ENCODE measurements at places on chromosomes 4 and X.
A peak's percentile ranks its signal among the peaks of the same experiment; 100 is the strongest.

DNA sequence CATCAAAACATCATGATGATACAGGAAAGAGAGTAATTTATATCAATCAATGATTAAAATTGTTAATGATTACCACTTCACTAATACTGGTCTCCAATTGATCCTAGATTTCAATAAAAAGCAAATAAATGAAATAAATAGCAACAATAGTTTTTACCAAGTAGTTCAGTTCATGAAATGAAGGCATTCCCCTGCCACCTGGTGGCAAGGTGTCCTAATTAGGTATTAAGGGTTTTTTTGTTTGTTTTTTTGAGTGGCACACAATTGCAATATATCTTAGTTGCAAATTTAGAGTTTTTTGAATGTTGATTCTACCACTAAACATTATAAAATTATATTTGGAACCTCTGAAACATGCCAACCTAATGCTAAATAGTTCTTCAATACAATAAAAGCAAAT is 157.4 kb upstream of the PDE5A start:
- no peak for DNase-seq

GRCh38 chr4:152103181-152103901 is 342.5 kb upstream of the GATB start:
- no peak for DNase-seq

- no peak for DNase-seq
Measured at GRCh38 chr4:31187979-31188378, 467.8 kb downstream of the PCDH7 start.

GRCh38 chr4:30402276-30402675 is 317.9 kb upstream of the PCDH7 start:
- DNase-seq: no peak

- no peak for DNase-seq
Measured at GRCh38 chr4:80814266-80814665, 216.2 kb upstream of the BMP3 start.

GRCh38 chr4:60562334-60562733 is 637.8 kb upstream of the ADGRL3 start:
- DNase-seq: no peak

DNA sequence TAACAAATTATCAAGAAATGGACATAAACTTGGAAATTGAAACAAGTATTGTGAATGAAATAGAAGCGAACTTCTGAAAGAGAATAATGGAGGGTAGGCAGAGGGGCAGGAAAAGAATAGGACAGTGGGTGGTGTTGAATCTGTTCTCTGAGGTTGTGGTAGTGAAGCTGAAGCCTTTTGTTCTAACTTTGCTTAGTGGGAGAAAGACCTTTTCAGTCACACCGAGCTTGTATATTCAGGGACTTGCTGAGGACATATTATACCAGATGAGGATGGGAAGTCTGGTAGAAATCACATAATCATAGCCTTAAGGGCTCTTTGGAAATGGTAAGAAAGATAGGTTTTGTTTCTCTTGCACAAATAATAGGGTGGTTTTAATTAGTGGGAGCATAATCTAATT is 115.4 kb upstream of the NDST4 start:
- DNase-seq: no peak

- no peak for DNase-seq
Measured at GRCh38 chr4:20159516-20159915, 92.2 kb upstream of the SLIT2 start.

GRCh38 chrX:27996132-27996531 is 14.9 kb upstream of the DCAF8L1 start:
- no peak for DNase-seq

DNA sequence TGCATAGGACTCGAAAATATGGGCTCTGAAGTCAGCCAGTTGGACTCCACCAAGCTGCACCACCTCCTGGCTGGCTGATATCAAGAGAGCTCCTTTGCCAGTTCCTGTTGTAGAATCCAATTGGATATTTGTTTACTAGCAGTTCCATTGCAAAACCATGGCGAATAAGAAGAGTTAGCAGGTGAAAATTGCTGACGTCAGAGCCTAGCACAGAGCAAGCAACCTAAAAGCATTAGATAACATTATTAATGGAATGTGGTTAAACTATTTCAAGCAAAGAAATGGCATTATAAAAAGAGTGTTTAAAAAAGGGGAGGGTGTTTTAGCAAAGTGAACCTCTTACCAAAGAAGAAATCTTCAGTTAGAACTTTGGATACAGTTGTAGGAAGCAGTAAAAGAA is 1816.3 kb upstream of the TENM3 start:
- no peak for DNase-seq

DNA sequence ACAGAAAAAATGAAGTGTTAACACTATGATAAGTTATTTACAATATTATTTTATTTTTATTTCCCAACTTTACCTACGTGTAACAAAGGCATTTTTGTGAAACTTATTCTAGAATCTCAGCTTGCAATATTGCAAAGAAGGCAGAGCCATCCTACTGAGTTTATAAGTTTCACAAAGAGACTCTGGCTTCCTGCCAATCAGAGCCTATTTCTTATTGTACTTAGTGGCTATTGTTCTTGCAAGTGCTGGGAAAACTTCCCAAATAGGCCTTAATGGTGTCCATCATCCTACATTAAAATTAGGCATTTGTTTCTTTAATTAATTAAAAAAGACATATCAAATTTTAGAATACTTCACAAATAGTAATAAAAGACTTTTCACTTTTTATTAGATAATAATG is 233.2 kb downstream of the EPHA5 start:
- DNase-seq: no peak

- DNase-seq: no peak
Measured at GRCh38 chr4:48234575-48234974, 35.1 kb downstream of the TEC start.

DNA sequence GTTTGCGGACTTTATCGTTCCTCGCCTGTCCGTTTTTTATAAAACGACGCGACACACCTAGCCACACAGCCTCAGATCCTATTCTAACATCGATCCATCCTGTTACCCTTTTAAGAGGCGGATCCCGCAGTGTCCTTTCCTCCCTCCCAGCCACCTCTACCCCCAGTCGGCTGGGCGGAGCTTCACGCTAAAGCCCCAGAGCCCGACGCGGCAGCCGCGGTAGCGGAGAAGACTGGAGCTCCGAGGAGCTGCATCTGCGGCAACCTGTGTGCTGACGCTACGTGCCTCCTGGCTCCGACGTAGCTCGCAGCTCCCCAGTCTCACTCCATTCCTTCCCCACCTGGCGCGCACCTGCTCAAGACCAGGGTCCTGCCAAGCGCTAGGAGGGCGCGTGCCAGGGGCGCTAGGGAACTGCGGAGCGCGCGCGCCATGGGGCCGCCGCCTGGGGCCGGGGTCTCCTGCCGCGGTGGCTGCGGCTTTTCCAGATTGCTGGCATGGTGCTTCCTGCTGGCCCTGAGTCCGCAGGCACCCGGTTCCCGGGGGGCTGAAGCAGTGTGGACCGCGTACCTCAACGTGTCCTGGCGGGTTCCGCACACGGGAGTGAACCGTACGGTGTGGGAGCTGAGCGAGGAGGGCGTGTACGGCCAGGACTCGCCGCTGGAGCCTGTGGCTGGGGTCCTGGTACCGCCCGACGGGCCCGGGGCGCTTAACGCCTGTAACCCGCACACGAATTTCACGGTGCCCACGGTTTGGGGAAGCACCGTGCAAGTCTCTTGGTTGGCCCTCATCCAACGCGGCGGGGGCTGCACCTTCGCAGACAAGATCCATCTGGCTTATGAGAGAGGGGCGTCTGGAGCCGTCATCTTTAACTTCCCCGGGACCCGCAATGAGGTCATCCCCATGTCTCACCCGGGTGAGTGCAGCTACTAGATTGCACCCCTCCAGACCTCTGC is at the start of gene RNF128:
RNF128 (plus strand) TSS at position 217 of the 953 bp plus-strand sequence; CDS start at position 430, 213 bp downstream.
- DNase-seq: no peak

GRCh38 chr4:78864405-78865024 is 74.7 kb downstream of the PAQR3 start:
- DNase-seq: peak; percentile 85

DNA sequence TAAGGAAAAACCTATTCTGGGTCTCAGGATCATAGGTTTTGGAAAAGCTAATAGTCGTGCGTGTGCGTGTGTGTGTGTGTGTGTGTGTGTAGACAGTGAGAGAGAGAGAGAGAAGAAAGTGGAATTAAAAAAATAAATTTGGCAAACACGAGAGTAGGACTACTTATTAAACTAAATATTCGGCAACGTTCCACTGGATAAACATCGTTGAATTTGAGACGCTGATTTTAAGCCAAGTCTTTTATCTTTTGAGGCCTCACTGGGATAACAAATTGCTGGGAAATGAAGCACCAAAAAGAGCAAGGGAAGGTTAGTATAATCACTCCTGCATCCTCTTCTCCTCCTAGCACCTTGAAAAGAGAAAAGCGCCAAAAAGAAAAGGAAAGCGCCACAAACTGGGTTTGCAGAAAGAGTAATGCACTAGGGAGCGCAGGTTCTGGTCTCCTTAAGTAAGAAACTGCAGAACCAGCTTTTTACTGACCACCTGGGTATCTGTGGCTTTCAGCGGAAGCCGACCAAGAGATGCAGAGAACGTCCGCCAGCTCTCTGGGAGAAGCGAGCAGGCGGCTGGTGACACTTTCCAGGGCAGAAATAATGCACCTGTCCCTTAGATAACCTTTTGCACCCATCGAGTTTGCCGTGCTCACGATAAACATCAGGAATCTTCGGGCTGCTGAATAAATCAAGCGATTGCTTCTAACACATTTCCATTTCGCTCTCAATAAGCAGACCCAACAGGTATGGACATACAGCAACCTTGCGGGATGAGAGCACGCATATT is 3.4 kb downstream of the ATOH1 start:
- DNase-seq: no peak

DNA sequence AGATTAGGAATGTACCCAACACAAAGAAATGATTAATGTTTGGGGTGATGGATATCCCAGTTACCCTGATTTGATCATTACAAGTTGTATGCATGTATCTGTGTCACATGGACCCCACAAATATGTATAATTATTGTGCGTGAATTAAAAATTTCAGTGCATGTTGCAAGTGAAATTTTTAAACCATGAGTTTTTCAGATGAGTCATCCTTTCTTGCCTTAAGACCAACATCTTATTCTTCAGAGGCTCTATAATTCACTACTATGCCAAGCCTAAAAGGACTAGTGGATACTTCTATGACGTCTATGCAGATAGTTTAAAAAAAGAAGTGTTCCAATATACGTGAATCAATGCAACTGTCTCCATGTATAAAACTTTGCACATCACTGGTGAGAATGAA is 113.0 kb upstream of the SH3RF1 start:
- no peak for DNase-seq

- DNase-seq: peak; percentile 86
Measured at GRCh38 chr4:48197643-48198237, 63.7 kb upstream of the TXK start.

DNA sequence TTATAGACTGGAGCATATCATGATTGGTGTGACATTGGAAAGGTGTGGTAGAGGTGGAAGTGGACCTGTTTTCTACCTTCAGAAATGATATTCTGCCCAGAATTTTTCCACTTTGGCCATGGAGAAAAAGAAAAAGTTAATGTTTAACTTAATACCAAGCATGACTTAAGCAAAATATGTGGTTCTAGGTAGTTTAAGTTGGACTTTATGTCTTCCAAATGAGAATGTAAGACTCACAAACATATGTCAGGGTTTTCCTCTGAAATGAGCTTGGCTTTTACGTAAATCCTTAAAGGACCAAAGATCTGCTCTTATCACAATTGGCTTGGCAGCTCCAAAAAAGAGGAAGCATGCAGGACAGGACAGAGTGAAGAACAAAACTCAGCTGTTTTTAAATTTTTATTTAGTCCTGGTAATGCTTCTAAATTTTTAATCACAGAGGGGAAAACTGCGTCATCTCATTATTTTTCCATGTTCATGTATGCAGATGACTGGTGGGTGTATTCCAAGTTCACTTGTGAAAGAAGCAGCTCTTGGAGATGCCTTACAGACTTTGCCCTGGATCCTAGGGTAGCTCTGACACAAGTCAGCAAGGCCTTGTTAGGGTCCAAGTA is 98.2 kb downstream of the ANK2 start:
- DNase-seq: no peak

DNA sequence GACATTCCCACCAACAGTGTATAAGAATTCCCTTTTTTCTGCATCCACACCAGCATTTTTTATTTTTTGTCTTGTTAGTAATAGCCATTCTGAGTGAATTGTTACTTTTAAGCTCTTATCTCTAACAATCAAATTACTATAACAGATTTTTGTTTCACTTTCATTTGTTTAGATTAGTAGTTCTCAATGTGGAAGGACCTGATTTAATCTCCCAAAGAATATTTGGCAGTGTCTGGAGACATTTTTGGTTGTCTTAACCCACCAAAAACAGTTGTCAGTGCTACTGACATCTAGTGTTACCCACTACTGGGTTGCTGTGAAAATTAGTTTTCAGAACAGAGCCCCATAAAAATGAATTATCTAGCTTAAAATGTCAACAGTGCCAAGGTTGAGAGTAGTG is 37.9 kb downstream of the RUFY3 start:
- no peak for DNase-seq

DNA sequence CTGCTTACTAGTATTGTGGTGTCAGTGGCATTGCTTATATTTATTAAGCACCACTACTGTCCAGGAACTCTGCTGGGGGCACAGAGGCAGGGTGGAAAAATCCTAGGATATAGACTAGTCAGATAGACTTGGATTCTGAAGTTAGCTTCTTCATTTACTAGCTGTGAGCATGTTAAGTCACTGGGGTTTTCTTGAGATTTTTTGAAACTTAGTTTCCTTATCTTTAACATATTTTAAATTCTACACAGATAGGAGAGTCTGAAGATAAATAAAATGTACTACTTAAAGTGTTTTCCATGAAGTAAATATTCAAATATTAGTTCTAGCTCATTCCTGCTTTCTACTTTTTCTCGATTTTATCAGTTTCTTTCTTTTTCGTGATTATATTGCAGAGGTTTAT is 196.9 kb upstream of the GRID2 start:
- no peak for DNase-seq

GRCh38 chr4:121594796-121595526 is 101.8 kb downstream of the ANXA5 start:
- DNase-seq: no peak

DNA sequence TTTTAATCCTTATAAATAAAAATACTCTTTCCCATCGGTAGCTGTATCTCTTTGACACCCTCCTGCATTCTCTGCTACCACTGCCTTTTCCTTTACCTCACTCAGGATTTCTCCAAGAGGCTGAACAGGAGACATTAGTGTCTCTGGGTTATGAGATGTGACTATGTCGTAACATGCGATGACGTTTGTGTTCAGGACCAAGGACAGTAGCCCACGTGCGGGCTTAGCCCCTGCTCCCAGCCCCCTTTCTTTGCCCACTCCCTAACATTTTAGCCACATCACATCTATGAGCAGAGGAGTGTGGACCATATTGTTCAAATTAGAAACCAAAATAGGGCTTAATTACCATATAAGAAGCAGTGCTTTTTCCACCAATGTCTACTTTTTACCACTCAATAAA is 369.3 kb downstream of the FBXW7 start:
- no peak for DNase-seq

DNA sequence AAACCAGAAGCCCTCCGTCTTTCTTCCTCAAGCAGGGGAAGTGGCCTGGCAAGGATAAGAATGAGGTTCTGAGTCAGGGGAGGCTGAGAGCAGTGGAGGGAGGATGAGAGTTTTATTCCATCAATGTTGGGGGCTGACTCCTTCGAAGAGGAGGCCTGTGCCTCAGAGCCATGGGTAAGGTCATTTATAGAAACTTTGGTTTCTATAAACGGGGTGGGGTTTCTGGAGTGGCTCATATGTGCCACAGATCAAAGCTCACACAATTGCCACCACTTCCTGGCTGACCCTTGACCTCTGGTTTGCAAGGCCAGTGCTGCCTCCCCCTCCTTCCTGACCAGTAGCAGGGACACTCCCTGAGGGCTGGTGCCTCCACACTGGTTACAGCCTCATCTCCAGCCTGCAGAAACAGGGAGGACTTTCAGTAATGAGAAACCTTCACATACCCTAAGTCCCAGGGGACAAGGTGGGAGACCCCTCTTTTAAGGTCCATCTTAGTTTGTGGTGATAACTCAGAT is 166.0 kb downstream of the PDGFRA start:
- no peak for DNase-seq
